Hepatic stellate cell (primary cell): ENCODE measurements at places on chromosomes 3 and 15.

GRCh38 chr3:61803983-61804382 lies 242.6 kb downstream of the PTPRG start:
- DNase-seq: no peak

DNA sequence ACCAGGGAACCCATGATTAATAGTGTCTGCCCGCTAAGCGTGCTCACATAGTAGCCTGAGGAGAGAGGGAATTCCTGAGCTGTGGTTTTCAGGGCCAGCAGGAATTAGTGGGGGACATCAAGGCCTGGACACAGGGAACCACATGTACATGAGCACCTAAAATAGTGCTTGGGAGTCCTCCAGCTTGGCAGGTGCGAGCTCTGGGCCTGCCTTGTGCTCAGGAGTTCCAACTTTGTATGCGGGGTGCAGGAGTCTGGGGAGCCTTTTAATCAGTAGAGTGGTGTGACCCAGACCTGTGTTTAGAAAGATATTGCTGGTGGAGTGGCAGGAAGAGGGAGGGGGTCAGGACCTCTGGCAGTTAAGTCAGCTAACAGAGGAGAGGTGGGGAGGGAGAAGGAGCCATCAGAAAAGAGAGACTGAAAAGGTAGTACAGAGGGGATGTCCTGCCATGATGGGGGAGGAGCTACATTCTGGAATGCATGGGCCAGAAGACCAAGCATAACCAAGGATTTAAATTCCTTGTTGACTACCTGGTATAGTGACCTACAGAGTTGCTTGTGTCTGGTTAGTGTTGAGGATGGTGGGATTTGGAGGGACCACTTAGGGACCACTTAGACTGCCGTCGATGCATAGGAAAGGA lies 1.9 kb downstream of the DAG1 start:
- no peak for DNase-seq

GRCh38 chr3:14225421-14225820 lies 46.8 kb downstream of the LSM3 start:
- DNase-seq: no peak

GRCh38 chr3:148796799-148797198 lies 30.8 kb upstream of the CPB1 start:
- DNase-seq: no peak

- DNase-seq: no peak
These were observed 759.8 kb downstream of the AGBL1 start for GRCh38 chr15:86839502-86839901.
